HCT116 (cell line): ENCODE measurements at places on chromosomes 16 and 17.

GRCh38 chr17:7097940-7098339 lies 16.7 kb downstream of the ASGR2 start:
- no peak for DNase-seq

DNA sequence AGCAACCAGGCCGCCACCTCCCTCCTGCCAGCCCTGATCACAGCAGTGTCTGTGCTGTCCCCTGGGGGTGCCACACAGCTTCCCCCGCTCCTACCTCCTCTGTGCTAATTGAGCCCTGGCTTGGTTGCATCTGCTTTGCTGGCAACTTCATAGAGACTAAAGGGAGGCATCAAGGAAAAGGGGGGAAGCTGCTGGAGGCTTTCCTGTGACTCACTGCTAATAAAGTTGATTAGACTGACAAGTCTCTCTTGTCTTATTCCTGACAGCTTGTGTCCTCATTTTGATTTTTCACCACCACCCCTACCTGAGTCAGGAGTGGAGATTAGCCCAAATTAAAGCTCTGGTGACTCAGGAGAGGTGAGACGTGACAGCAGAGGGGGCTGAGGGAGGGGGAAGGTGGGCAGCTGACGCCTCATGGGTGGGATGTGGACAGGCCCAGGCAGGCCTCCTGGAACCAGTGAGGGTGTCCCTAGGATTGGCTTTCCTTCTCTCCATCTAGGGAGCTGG lies 310.0 kb downstream of the CBLN1 start:
- peak; percentile 65 for DNase-seq

DNA sequence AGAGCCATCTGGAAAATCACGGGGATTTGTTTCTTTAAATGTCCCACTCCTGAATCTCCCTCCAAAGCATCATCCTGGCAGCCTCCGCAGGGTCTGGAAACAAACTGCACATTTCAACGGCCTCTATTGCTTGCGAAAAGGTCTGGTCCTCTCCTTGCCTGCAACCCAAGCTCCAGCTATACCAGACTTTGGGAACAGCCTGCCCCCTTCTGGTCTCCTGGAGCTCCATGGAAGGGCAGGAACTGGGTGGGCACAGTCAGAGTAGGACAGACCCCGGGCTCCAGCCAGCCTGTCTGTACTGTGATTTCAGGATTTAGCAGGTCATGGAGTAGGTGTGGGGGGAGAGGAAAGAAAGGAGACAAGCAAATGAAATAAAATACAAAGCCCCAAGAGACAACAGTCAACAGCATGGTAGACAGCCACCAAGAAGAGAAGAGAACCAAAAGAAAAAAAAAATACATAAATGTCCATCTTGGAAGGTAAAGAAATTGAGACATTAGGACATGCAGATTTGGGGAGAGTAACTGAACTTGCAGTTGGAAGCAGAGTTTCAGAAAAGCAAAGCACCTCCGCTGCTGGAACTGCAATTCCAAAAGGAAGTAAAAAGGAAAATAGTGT lies 2.7 kb downstream of the XYLT1 start:
- no peak for DNase-seq

- no peak for DNase-seq
These were observed 11.1 kb downstream of the TLE7 start for GRCh38 chr16:71430744-71431143.

DNA sequence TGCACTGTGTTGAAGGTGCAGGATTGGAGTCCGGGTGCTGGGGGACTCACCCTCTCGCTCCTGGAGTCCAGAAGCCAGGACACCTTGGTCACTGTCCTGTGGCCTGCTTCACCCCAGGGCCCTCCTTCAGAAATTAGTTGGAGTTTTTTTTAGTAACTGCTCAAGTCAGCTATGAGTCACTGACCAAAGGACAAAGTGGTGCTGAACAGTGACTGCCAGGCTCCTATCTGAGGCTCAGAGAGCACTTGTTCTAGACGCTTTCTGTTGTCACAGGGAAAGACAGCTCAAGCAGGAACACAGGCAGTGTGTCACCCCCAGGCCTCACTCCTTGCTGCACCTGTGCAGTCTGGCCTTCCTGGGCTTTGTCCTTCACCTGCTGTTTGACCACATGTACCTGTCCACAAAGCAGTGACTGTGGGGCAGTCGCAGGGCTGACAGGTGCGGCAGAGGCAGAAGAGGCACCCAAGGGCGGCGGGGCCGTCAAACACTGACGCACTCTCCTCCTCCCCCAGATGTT lies 4.1 kb upstream of the FAAP100 start:
- DNase-seq = no peak

GRCh38 chr16:24869033-24869432 lies 23.3 kb downstream of the SLC5A11 start:
- DNase-seq = no peak

DNA sequence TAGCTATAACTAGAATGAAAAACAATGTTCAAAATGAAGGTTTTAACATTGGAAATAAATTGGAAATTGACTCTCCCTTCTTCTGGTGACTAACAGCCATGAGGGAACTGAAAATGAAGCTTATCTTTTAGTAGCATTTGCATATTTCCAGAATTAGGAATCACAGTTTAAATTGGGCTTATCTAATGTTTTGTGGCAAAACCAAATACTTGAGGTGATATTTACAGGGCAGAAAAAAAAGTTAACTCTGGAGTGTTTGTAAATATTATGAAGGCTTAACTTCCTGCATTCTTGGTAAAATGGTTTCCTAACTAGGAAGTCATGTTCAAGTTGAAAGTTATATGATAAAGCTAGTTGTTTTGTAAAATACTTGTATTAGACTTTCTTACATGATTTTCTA lies 96.4 kb upstream of the SOX9 start:
- DNase-seq = no peak

DNA sequence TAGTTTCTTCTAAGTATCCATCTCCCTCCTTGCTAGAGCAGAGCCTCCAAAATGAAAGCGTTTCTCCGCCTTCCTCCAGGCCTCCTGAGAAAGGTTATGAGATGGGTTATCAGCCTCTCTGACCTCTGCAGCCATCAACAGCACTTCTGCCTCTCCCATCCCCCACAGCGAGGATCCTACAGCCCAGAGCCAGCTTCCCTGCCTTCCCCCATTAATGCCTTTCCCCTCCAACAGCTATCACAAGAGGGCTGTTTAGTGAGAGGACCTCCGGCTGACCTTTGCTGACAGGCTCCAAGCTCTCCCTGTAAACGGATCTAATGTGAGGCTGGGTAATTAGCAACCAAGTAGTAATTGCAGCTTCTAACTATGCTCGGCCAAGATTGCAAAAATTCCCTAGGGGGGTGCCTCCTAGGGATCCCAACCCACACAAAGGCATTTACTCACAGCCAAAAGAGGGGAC lies 55.8 kb downstream of the ZFHX3 start:
- DNase-seq = no peak

GRCh38 chr16:58099097-58099955 lies 29.9 kb downstream of the CFAP20 start:
- no peak for DNase-seq

DNA sequence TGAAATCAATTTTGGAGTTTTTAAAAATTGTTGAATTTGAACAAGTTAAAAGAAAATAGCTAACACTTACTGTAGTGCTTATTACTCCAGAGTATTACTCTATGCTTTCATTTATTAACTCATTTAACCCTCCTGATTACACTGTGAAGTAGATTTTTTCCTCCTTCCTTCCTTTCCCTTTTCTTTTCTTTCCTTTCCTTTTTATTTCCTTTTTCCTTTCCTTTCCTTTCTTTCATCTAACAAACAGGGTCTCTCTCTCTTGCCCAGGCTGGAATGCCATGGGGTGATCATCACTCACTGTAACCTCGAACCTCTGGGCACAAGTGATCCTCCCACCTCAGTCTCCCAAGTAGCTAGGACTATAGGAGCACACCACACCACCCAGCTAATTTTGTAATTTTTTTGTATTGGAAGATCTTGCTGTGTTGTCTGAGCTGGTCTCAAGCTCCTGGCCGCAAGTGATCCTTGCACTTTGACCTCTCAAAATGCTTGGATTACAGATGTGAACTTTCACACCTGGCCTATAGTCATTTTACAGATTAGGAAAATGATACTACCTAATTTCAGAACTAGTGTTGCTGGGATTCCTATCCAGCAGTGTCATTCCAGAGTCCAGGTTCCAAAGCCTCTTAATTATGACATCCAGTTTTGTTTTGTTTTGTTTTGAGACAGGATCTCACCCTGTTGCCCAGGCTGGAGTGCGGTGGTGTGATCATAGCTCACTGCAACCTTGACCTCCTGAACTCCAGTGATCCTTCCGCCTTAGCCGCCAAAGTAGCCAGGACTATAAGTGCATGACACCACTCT lies 59.9 kb downstream of the TAOK1 start:
- no peak for DNase-seq

GRCh38 chr16:17083628-17084027 lies 387.1 kb downstream of the XYLT1 start:
- no peak for DNase-seq

GRCh38 chr16:228151-228851 lies 948 bp downstream of the LUC7L start:
- DNase-seq = no peak

GRCh38 chr17:13051915-13052314 lies 34.1 kb upstream of the ELAC2 start:
- no peak for DNase-seq

GRCh38 chr16:12758031-12758669 lies 45.5 kb downstream of the CPPED1 start:
- DNase-seq = no peak

DNA sequence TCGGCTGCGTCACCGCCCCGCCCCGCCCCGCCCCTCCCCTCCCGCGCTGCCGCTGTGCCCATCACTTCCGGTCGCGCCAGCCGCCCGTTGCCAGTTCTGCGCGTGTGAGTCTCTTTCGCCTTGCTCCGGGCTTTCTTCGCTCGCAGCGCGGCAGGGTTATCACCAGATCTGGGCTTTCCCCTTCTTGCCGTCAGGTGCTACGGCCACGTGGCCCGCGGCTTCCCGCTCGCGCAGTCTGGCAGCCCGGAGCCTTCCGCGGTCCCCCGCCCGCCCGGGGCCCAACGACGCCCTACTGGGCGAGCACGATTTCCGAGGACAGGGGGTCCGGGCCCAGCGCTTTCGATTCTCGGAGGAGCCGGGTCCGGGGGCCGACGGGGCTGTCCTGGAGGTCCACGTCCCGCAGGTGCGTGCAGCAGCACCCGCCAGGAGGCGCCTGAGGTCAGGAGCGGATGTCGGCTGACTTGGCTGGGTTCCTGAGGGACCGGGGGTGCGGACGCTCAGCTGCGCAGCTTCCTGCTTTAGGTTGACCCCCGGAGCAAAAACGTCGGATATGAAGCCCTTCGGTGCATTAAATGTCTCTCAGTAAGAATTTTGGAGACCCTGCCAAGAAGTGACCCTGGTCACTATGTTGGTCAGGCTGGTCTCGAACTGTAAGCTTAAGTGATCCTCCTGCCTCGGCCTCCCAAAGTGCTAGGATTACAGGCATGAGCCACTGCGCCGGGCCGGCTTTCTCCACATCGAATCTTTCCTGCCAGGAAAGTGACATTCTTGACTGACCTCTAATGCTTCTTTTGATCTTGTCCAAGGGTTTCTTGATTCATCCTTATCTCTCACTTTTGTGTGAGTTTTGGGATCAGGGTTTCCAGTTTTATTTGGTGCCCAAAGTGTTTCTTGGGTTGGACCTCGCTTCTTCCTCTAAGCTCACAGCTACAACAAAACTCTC lies at the start of gene METTL23:
METTL23 (plus strand) TSS at position 64 of the 943 bp plus-strand sequence. CDS start 2,872 bp downstream, outside the sequence.
- no peak for DNase-seq

- no peak for DNase-seq
These were observed 43.4 kb downstream of the ENGASE start for GRCh38 chr17:79117905-79118487.

DNA sequence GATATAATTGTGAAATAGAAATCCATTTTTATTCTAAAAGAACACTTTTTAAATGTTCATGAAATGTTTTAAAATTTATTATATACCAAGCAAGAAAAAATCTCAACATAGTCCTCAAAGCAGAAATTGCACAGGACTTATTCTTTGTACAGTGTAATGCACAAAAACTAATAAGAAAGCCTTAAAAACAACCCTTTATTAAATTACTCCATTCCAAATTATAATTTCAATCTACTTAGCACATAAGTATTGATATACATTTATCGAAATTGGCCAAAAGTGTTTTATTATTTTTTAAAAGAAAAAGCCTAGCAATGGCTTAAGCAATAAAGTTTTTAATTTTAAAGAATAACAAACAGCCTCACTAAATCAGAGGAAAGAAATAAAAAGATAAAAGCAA lies 19.1 kb downstream of the NLRC5 start:
- DNase-seq = no peak

- no peak for DNase-seq
These were observed 2.6 kb downstream of the MXRA7 start for GRCh38 chr17:76707985-76708807.

DNA sequence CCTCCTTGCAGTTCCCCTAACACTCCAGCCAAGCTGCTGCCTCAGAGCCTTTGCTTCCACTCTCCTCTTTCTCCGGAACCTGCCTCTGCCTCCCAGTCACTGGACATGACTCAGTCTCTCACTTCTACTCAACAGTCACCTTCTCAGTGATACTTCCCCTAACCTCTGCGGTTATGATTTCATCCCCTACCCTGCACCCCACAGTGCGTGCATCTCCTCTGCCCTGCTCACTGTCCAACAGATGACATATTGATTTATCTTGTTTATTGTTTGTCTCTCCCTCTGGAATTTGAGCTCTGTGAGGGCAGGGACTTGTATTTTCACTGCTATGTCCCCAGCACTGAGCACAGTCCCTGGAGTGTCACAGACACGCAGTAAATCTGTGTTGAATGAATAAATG lies 100.7 kb downstream of the CYLD start:
- no peak for DNase-seq

GRCh38 chr16:26983426-26983825 lies 83.3 kb upstream of the C16orf82 start:
- DNase-seq = no peak

- DNase-seq = no peak
These were observed 67.8 kb upstream of the MMP2 start for GRCh38 chr16:55411231-55411630.

GRCh38 chr17:21300601-21301571 lies 16.4 kb downstream of the MAP2K3 start:
- no peak for DNase-seq

DNA sequence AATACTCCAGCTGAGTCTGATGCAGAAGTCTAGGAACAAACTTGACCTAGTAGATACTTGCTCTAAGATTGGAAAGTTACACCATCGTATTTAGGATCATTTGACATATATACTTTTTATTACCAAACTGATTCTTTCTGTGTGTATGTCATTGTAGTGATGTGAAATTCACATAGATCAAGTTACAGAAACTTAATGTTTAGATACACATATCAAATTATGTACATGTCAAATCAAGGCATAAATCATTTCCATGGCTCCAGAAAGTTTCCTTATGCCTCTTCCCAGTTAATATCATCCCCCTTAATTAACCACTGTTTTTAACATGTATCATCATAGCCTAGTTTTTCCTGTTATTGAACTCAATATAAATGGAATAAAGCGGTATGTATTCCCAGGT lies 292.0 kb upstream of the CDH11 start:
- no peak for DNase-seq

DNA sequence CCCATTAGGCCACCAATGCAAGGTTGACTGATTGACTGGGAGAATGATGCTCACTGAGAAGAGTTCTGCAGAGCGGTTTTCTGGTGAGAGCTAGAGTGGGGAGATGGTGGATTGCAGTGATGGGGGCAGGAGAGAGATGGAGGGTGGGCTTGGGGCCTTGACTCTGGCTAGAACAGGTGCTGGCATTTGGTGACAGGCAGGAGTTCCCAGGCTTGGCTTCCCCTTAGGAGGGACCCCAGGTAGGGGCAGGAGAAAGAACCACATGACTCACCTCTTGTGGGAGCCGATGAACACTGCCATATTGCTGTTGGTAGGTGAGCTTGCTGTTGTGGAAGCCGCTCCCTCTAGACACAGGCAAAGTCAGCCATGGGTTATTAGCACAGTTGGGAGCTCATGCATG lies 8.0 kb downstream of the CD300LB start:
- no peak for DNase-seq

- DNase-seq = no peak
These were observed 105.8 kb upstream of the GSE1 start for GRCh38 chr16:85507342-85507741.
